Stimulated activated naive B cell treated with anti-CD40 and anti-IgM and Interleukin-4, amounts not matched to agents 10 μg/mL and 1 μg/mL and 100 μg/mL, for 72 hours (primary cell): ENCODE measurements at places on chromosomes 2 and 18.

- peak; percentile 78 for DNase-seq
Observed at GRCh38 chr2:25294573-25295462, 46.9 kb downstream of the DNMT3A start.

DNA sequence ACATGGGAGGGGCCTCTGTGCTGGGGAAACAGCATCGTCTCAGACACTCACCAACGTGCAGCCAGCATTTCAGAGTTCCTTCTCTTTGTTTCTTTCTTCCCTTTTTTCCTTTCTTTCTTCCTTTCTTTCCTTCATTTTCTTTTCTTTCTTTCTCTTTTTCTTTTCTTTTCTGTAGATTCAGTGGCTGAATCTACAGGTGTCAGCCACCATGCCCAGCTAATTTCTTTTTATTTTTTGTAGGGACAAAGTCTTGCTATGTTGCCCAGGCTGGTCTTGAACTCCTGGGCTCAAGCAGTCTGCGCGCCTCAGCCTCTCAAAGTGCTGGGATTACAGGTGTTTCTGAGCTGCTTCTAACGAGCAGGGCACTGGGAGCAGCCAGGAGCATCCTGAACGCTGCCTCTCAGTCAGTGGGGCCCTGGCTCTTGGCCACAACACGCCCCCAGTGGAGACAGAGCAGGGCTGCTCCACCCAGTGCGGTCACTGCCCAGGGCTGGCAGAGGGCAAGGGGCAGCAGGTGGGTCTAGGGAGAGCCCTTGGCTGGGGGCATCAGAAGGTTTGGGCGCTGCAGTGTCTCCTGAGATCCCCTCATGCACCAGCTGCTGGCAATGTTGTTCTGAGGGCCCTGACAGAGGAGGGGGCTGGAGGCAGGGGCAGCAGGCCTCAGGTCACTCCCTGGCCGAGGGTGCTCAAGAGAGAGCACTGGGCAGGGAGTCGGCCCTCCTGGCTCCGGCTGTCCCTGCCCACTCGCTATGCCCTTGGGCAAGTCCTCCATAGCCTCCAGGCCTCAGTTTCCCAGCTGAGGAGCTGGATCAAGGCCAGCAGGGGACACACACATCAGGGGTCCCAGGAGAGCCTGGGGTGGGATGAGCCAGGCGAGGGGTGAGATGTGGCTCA is 4.7 kb upstream of the KLHL30 start:
- no peak for DNase-seq

DNA sequence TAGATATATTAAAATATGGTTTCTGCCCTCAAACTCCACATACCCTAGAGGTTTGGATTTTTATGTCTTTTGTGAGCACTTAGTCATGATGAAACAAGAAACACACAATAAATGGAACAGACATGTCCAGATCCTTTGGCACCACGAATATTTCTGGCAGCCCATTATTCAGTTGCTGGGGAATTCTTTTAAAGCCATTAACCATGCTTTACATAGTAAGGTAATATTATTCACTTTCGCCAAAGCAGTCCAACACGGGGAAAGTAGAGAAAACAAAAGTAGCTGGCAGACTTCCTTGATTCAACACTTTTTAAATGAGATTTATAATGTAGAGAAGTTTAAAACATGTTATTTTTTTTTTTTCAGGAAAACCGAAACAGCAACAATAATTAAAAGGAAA is 235.4 kb downstream of the PIEZO2 start:
- no peak for DNase-seq

GRCh38 chr2:12705742-12706141 is 11.0 kb upstream of the TRIB2 start:
- no peak for DNase-seq

DNA sequence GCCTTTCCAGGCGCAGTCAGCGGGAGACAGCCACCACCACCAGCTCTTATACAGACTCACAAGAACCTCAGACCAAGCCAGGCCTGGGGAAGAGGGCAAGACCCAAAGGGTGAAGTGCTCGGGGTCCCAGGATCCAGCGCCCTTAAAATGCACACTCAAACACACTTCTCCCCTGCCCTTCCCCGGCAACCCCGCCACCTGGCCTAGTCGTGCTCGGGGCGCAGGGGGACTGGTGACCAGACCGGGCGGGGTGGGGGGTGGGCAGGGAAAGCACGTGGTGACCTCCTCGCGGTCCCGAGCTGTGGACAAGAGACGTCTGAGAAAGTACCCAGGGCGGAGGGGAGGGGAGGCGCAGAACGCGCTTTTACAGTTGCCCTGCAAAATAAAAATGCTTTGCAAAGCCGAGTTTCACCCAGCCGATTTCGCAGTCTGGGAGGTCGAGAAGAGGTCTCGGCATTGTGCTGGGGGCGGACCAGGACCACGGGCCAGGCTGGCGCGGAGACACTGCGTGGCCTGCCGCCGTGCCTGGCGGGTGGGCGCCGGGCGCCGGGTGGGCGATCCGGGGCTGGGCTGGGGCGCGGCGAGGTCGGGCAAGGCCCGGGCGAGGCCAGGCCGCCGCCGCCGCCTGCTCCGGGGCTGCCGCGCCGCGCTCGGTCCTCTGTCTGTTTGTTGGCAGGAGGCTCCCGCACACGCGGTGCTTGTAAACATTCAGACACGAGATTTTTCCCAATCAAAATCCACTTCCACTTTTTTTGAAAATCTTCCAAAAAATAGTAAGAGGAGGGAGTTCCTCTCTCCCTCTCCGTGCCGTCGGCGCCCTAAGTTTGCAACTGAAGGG is 2.0 kb downstream of the BCL11A start:
- peak; percentile 46 for DNase-seq

- no peak for DNase-seq
Observed at GRCh38 chr2:126534478-126534877, 121.5 kb upstream of the GYPC start.
